ENCODE measurements at places on chromosomes 7 and 10. TPM values are rescaled to one million over a fixed set of nuclear protein-coding genes. Genes with fewer than 3 reads are reported as not detected.
A peak's percentile ranks its signal among the peaks of the same experiment; 100 is the strongest.

Gene PSD
- 2.3 TPM for total RNA-seq

Gene GATA3
- 2.1 TPM for total RNA-seq

- DNase-seq = no peak
These were observed 4.0 kb downstream of the UNC5B start for GRCh38 chr10:71216363-71216695.

- DNase-seq = peak; percentile 4
These were observed 14.1 kb downstream of the CXCL12 start for GRCh38 chr10:44370731-44371248.

DNA sequence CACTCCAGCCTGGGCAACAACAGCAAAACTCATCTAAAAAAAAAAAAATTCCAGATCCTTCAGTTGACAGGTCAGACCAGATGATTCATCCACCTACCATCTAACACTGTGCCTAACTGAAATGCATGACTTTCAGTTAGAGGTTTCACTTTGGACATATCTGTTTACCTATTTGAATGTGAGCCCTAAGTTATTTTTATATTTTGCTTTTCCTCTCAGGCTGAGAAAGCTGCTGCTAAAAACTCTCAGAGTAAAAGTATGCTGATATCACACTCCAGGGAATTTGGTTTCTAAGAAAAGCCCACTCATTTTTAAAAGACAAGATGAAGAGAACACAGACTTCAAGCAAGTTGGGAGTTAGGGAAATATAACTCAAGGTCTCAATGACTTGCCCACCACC, 126.0 kb downstream of the SGMS1 start:
- no peak for DNase-seq

GRCh38 chr7:17369691-17370426, 71.4 kb downstream of the AHR start:
- DNase-seq = no peak

Gene MMP21
- total RNA-seq = 0.34 TPM

DNA sequence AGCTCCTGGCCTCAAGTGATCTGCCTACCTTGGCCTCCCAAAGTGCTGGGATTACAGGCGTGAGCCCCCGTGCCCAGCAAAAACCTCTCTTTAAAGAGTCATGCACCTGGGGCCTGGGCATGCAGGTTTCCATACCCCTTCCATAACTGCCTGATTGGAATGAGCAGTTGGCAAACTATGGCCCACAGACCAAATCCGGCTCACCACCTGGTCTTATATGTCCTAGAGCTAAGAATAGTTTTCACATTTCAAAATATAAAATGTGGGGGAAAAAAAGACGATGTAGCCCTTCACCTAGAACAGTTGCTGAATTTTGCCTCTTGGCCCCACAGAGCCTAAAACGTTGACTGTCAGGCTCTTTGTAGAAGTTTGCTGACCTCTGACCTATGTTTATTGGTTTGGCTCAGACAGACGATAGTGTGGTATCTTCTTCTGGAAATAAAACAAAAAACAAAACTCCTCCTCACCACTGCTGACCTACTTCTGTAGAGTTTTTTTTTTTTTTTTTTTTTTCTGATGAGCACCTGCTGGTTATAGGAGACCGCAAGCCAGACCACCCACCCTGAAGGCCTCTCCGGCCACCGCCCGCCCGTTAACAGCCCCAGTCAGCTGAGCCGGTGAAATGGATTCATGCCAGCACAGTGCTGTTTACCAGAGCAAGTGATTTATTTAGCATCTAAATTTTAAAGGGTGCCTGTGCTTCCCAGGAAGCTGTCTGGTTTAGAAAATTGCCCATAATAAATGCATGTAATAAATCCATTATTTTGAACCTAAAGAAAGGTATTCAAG, 33.5 kb upstream of the SFRP5 start:
- DNase-seq = no peak

- no peak for DNase-seq
These were observed 30.2 kb downstream of the MGAM start for GRCh38 chr7:142025896-142026295.

Gene H2BK1
- total RNA-seq = not detected

GRCh38 chr10:90969947-90970673, 49.2 kb upstream of the ANKRD1 start:
- no peak for DNase-seq

Gene FRMPD2
- total RNA-seq = 7.7 TPM

Gene SFTPA1
- not detected for total RNA-seq

GRCh38 chr7:131071786-131072504, 255.7 kb upstream of the MKLN1 start:
- DNase-seq = peak; percentile 74

DNA sequence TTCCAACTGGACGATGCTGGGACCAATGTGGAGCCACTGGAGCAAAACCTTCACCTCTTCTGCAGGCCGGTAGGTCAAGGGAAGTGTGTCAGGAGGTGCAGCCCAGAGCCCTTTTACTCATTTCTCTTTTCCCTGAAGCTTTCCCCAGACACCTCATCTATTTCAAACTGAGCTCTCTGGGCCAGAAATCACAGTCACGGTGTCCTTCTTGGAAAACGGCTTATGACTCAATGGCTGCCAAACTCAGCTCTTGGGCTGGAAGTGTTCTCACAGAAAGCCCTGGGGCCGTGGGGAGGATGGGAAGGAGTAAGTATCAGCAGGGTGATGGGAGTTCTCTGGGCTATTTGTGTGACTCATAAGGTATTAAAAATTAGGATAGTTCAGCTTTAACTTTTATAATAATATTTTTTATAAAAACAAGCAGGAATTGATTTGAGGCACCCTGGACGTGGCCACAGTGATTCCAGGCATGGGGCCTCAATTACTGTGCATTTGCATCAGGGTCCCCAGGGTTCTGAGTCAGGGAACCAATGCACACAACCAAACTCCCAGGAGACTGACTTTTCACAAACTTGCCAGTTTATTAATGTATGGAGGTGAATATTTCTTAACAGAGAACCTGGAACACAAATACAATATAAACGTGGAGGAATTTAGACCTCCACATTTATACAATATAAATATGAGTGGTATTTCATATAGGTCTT, 187.4 kb upstream of the TMEM72 start:
- DNase-seq = peak; percentile 48

DNA sequence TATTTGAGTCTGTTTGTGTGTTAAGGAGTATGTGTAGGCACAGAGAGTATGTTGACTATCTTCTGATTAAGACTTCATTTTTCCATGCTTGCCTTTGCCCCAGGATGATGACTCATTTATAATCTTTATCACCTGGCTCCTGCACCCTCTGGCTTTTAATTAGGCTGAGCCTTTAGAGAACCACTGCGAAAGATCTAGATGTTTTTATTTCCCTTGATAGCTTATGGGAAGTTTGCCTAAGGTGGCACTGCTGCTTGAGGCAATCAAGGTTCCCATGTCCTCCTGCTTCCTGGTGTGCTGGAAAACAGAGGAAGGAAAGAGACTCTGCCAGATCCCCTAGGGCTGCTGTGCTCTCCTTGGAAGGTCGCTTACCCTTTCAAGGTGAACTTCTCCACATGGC, 114.6 kb downstream of the ARL4A start:
- no peak for DNase-seq

DNA sequence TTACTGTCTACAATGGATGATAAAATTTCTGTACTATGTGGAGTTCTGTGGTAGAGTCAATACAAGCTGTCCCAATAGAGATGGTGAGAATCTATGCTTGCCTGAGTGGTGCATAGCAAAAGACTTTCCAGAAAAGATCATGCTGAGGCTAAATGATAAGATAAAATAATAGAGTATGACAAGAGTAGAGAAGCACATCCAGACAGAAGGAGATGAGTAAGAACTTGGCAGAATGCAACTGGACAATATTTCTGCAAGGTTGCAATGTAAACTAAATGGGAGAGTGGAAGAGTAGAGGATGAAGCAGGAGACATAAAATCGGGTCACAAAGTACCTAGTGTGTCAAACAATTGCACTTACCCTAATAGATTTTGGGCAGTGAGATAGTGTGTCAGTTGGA, 347.6 kb downstream of the MDFIC start:
- no peak for DNase-seq

DNA sequence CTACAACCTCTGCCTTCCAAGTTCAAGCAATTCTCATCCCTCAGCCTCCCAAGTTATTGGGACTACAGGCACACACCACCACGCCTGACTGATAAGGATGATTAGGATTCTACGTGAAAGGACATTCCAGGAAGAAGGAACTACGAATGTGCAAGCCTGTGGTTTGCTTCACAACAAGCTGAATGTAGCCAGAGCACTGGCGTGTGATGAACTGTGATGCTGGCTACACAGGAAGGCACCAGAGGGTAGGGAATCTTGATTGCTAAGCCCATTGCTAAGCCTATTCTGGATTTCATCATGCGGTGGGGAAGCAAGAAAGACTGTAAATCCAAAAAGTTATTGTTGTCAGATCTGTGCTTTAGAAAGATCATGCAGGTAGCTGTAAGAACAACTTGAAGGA, 72.3 kb upstream of the SRRM3 start:
- DNase-seq = no peak

Gene RNF32
- total RNA-seq = 0.56 TPM

DNA sequence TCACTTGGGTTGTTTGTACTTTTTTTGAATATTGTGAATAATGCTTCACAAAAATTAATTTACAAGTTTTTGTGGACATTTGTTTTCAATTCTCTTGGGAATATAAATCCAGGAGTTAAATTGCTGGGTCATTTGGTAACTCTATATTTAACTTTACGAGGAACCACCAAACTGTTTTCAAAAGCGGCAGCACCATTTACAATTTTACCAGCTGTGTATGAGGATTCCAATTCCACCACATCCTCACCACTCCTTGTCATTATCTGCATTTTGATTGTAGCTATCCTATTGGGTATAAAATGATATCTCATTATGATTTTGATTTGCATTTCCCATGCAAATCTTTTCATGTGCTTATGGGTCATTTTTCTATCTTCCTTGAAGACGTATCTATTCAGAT, 4.0 kb upstream of the NUDT13 start:
- DNase-seq = no peak

Gene MYOF
- 24.3 TPM for total RNA-seq

Gene NUDT13
- 1.6 TPM for total RNA-seq

GRCh38 chr10:13712837-13713581, 126.2 kb downstream of the PRPF18 start:
- DNase-seq = peak; percentile 89

GRCh38 chr10:5748394-5748803, 63.8 kb downstream of the TASOR2 start:
- no peak for DNase-seq

GRCh38 chr7:2619116-2619515, 12.7 kb upstream of the TTYH3 start:
- DNase-seq = no peak

Gene INPP5F
- total RNA-seq = 6.2 TPM

Gene SEMA4G
- 2.4 TPM for total RNA-seq

DNA sequence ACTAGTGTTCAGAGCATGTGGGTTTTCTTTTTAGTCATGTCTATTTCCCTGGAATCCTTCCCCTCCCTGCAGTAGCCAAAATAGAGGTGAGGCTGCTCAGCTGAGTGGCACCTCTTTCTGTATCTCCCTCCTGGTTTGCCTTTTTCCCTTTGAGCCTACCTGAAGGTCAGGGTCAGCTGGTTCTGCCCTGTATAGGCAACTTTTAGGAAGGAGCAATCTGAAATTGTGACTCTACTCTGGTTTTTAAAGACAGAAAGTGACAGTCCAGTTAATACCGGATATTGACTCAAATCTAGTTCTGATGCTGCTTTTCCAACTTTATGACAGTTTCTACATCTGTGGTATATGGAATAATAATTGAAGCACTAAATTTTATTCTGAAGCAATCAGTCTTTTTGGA, 26.0 kb downstream of the CCM2 start:
- DNase-seq = no peak

GRCh38 chr10:5198386-5198785, 1.7 kb downstream of the AKR1C4 start:
- no peak for DNase-seq

Gene PDK4
- total RNA-seq = 528 TPM

DNA sequence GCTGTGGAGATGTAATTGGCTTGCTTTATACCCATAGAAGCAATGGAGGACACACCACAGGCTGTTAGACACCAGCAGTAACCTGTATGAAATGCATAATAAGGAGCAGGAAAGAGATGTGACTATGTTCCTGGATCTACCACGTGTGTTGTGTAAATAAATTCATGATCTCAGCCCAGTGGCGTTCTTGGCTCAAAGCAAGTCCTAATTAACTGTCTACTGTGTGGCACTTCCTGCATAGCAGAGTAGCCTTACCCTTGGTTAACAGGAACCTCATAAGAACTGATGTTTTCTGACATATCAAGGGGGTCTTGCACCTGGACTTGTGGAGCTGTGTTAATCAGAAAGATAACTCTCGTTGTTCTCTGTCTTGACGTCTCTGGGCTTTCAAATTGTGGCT, 25.7 kb upstream of the FAM180A start:
- DNase-seq = no peak

DNA sequence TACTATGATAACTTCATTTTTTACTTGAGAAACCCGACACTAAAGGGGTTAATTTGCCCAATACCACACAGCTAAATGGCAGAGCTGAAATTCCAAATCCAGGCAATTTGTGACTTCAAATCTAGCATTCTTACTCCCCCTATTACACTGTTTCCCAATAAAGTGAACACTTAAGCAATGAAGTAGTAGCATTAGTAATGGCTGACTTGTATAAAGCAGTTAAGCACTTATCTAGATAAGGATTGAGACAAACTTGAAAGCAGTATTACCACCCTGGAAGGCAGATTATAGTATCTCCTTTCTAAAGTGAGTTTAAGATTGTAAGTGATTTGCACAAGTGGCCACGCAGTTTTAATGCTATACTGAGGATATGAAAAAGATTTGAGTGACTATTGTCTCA, 39.3 kb downstream of the WASL start:
- no peak for DNase-seq

GRCh38 chr7:30761214-30762156, 9.6 kb downstream of the INMT start:
- peak; percentile 70 for DNase-seq

DNA sequence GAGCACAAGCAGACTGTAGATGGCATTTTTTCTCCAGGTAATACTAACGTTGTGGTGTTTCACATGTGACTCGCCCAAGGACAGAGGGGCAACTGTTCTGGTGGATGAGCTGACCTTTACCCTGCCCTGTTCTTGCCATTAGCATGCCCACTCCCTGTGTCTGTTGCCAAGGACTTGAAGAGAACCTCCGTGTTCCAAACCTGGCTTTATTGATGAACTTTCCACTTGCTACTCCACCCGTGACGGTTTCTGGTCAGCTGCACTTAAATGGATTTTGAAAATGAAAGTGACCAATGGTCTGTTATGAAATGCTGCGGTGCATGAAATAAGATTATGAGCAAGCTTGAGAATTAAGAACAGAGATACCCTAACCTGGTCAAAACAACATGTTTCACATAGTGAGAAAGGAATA, 30.4 kb downstream of the LRRC4 start:
- no peak for DNase-seq

GRCh38 chr10:93028883-93029282, 31.7 kb upstream of the CYP26C1 start:
- no peak for DNase-seq

Measured in left cardiac atrium (tissue), 4 donors.